ENCODE measurements at places on chromosomes 5 and 9. TPM values are rescaled to one million over a fixed set of nuclear protein-coding genes. Genes with fewer than 3 reads are reported as not detected.

DNA sequence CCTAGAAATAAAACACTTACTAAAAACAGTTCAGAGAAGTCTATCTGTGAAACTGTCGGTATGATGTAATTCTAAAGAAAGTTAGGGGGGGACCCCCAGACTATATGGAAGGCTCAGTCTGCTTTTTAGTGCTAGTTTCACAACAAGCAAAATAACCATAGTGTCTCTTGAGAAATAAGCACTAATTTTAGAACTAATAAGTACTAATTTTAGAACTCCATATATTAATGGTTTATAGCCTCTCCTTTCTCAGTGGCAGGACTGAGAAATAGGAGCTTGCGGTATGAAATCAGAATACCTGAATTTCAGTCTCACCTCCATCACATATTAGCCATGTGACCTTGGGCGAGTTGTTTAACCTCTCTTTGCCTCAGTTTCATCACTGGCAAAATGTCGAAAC lies 1.4 kb upstream of the PHF24 start:
- H3K27ac ChIP-seq, result no peak overlapping the region
- no peak for DNase-seq
- no peak overlapping the region for H3K4me3 ChIP-seq
- H3K27me3 ChIP-seq, result peaks cover 35% of the 10 kb centered on the region
- no peaks in the 10 kb centered on the region for H3K4me1 ChIP-seq

MARCHF3 gene
- 3.4 TPM for total RNA-seq

SPATA31A7 gene
- not detected for total RNA-seq

CORO2A gene
- 14.9 TPM for total RNA-seq

DNA sequence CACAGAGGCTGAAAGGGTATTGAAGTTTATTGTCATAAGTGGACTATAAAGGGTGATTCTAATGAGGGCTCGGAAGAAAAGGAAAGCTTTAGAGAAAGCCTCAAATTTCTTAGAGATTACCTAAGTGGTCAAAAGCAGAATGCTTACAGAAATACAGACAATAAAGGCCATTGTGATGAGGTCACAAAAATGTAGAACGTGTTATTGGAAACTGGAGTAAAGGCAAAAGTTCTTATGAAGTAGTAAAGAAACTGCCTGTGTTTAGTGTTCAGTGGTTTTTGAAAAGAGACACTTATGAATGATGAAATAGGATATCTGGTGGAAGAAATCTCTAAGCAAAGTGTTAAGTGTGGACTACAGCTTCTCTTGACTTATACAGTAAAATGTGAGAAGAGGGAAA lies 726.9 kb downstream of the DNAH5 start:
- no peaks in the 10 kb centered on the region for H3K36me3 ChIP-seq
- no peak for DNase-seq
- H3K27ac ChIP-seq, result no peak overlapping the region

- no peaks in the 10 kb centered on the region for H3K36me3 ChIP-seq
- H3K4me3 ChIP-seq, result no peak overlapping the region
- no peak for DNase-seq
- H3K4me1 ChIP-seq, result no peaks in the 10 kb centered on the region
- no peaks in the 10 kb centered on the region for H3K27me3 ChIP-seq
- no peak overlapping the region for H3K27ac ChIP-seq
Observed at GRCh38 chr9:21782205-21782604, 20.2 kb upstream of the MTAP start.

PLAC8L1 gene
- not detected for total RNA-seq

Data from left lung (tissue), 14 donors.